ENCODE measurements at places on chromosomes 3 and 15.
A peak's percentile ranks its signal among the peaks of the same experiment; 100 is the strongest.

GRCh38 chr3:107794664-107795443 is 272.1 kb downstream of the BBX start:
- DNase-seq = no peak

DNA sequence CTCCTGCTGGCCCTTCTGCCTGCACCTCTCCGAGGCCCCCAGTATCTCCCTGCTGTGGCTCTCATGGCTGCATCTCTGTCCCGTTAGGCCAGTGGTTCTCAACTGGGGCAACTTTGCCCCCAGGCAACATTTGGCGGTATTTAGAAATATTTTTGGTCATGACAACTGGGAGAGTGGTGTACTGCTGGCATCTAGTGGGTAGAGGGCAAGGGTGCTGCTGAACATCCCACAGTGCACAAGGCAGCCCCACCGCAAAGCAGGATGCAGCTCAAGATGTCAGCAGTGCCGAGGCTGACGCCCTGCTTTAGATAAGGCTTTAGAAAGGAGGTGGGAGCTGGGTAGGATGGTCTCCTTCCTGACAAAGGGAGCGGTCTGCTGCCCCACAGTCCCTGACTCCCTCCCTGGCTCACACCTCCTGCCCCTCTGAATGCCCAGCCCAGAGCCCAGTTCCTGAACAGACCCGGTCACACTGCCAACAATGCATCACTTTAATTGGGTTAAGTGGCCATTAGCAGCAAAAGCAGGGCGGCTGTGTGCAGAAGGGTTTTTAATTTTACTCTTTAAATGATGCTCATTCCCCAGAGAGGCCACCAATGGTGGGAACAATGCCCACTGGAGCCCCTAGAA is 68.8 kb upstream of the TMEM115 start:
- no peak for DNase-seq

- DNase-seq = no peak
Measured at GRCh38 chr15:52800828-52801747, 11.0 kb upstream of the ONECUT1 start.

- no peak for DNase-seq
Measured at GRCh38 chr3:177284383-177284881, 87.2 kb upstream of the TBL1XR1 start.

DNA sequence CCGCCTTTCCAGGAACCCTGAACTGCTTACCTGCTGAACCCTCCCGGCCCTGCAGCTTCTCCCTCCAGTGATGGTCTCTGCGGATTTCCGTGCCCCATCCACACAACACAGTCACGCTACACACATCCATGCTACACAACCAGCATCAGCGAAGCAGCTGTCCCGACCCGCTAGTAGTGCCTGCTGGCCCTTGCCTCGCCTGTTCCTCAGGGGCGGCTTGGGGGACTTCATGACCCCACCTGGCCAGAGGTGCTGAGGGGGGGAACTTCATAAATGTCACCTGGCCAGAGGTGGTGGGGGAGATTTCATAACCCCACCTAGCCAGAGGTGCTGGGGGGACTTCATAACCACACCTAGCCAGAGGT is 530 bp upstream of the TUBGCP5 start:
- no peak for DNase-seq

DNA sequence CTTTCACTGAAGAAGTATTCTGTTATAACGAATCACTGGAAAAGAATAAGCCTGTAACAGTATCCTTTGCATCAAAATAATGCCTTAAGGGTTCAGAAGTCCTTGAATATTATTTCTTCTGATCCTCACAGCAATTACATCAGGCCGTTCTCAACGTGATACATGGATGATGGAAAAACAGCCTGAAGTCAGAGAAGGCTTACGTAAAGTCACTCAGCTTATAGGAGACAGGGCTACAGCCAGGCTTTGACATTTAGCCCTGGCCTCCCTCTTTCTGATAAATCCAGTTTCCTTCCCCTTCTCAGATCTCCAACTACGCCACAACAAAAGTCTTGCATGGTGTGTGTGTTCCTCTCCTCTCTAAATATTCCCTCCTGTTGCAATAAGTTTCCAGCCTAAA is 131.9 kb downstream of the ANO10 start:
- no peak for DNase-seq

DNA sequence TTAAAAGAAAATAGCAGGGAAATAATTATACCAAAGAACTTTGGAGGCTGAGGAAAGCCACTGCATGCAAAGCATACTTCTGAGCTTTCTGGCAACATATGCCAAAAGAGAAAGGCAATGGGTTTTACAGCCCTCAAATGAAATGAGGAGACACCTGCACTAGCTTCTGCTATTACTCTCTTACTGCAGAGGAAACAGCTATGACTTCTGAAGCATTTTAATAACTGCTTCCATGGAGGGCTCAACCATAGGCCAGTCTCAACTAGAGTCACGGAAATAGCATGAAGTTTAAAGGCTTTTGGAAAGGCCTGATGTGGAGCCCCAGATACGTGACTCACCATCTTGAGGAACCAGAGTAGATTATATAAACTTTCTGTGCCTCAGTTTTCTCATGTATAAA is 114.8 kb downstream of the OXNAD1 start:
- DNase-seq = no peak

GRCh38 chr3:62798000-62798399 is 77.2 kb downstream of the CADPS start:
- no peak for DNase-seq

- DNase-seq = no peak
Measured at GRCh38 chr3:71228156-71228866, 355.2 kb downstream of the FOXP1 start.

DNA sequence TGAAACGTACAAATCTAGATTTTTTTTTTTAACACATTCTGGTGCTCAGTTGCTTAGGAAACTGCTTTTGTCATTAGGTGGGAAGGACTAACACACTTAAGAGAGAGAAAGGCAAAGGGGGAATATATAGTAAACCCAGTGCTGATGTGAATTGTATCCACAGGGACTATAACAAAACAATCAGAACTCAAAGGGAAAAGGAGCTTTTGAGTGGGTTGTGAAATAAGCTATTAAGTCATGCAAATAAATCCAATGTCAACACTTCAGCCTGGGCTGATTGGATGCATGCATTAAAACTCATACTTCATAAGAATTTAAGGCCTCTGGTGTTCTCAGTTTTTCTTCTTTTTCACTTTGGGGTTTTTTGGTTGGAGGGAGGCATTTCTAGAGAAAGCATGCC is 628.9 kb downstream of the FHIT start:
- DNase-seq = peak; percentile 2

- no peak for DNase-seq
Measured at GRCh38 chr3:50181985-50182384, 9.4 kb upstream of the GNAT1 start.

- no peak for DNase-seq
Measured at GRCh38 chr3:50506169-50506568, 2.7 kb upstream of the CACNA2D2 start.

- DNase-seq = peak; percentile 46
Measured at GRCh38 chr3:177447938-177448337, 250.7 kb upstream of the TBL1XR1 start.

- no peak for DNase-seq
Measured at GRCh38 chr3:156598413-156598812, 43.5 kb upstream of the SSR3 start.

GRCh38 chr3:4850211-4850927 is 128.9 kb upstream of the BHLHE40 start:
- DNase-seq = no peak

DNA sequence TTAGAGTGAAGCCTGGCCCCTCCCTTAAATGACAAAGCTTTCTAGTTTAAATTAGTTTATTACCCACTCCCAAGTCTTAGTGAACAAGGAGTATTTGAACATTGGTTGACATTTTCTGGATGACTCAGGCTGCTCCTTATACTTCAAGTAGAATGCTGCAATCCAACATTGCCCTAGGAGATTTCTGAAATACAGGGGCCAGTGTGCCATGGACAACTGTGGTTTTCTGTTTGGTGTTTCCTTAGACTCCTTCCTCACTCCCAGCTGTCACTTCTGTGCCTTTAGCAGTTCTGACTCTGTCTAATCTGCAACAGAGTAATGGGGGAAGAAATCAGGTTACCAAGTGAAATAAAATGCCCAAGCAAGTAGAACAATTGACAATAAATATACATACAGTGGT is 116.1 kb upstream of the P2RY1 start:
- no peak for DNase-seq

DNA sequence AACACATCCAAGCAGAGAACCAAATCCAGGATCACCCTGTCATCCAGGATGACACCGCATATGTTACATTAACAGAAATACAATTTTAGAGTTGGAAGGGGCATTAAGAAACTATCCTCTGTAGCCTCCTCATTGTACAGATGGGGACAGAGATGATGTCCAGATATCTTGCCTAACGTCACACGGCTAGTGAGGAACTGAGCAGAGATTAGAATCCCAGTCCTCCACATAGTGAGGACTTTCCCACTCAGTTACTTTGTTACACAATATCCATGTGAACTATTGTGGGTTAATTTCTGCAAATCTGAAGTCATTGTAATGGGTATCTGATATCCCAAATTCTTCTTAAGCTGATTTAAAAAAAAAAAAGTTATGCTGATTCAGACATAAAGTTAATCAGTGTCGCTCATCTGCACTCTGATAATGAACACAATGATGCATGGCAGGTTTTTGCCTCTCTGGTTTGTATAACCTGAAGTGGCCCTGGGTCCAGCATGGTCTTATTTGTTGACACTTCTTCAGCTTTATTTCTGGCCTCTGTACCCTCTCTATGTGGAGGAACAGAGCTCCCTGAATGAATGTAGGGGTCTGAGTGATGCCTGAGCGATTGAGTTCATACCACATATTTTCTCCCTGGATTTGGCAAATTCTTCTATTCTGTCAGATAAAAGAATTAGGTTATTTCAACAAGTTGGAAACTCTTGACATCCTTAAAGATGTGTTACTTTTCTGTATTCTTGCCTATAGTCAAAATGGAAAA is 76.0 kb upstream of the LIMD1 start:
- no peak for DNase-seq

GRCh38 chr15:39213385-39213840 is 367.5 kb upstream of the THBS1 start:
- no peak for DNase-seq

GRCh38 chr3:126350502-126351085 is 6.6 kb downstream of the KLF15 start:
- DNase-seq = no peak

DNA sequence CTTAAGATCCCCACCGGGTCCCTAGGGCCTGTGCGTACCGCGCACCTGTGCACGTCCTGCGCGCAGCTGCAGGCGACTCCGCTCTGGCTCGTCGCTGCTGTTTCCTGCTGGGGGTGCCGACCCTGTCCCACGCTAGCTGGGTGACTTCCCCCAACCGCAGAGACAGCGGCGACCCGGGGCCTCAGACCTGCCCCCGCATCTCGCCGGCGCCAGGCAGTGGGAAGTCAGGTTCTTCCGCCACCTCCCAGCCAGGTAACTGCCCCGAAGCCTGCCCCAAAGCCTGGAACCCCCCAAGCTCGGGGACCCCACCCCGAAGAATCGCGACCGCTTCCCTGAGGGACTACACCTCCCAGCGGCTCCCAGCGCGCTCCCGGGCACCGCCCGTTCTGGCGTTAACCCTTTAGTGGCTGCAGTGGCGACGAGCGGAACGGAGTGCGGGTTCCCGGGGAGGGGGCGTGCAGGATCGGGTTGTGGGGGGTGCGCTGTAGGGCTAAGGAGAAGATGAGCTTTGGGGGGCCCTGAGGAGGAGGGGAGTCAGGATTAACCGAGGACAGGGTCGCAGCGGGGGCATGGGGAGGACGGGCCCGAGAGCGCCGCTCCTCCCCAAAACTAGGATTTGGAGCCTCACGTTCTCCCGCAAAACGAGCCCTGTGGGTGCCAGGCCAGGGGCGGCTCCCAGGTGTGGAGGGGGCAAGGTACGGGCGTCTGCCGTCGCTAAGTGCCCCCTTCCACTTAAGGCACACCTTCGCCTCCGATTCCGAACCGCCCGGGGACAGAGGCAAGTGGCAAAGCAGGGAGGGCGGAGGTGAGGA is 589 bp downstream of the NEIL1 start:
- no peak for DNase-seq

- DNase-seq = no peak
Measured at GRCh38 chr3:179432021-179432420, 19.2 kb downstream of the GNB4 start.

DNA sequence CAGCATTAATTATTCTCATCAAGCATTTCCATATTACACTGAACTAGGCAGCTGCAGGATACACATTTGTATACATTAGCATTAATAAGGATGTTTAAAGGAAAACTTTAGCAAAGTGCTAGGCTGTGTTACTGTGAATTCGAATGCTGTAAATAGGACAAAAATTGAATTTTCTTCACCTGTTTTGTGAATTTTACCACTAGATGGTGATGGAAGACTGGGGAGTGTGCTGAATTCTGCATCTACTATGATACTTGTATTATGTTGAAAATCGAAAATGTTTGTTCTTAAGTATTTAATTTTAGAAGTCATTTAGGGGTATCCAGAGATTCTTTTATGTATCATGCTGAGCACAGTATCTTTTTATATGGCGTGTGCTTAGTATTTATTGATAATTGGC is 12.3 kb upstream of the P2RY14 start:
- no peak for DNase-seq

GRCh38 chr3:4821975-4822374 is 157.3 kb upstream of the BHLHE40 start:
- DNase-seq = no peak

DNA sequence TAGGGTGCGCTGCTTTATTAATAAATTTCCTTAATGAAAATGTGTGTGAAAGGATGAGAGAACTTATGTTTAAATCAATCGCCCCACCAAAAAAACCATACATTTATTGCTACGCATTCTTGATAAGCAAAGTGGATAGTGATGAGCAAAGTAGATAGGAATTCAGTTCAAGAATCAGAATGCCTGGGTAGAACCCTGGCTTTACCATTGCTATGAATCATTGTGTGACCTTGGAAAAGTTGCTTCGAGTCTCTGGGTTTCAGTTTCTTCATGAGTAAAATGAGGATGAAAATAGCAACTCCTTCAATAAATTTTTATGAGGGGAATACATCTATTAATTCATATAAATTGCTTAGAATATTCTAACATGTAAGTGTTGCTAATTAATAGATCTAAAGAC is 2.6 kb upstream of the ALCAM start:
- no peak for DNase-seq

DNA sequence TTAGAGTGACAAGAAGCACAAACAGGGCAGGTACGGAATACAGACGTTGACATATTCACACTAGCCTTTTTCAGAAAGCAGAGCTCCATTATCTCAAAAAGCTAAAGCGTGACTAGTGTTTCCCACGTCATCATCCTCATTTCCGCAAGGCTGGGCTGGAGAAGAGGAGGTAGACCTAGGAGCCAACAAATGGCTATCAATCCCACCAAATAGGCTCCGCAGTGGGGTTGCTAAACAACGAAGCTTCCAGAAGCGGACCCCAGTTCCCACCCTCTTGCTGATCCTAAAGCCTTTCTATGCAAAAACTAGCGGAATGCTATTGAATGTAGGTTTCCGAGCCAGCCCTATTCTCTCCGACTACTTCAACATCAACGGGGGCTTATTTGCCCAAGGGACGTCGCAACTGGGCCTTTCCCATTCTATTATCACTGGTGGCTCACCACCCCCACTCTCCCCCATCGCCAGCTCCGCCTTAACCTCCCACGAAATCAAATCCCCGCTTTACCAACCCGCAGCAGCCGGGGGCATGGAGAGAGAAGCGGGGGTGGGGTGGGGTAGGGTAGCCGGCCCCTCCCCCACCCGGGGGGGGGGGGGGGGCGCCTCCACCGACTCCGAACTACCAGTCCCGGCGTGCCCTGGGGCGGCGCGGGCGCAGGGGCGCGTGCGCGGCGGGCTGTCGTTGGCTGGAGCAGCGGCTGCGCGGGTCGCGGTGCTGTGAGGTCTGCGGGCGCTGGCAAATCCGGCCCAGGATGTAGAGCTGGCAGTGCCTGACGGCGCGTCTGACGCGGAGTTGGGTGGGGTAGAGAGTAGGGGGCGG is at the start of gene MORF4L1:
MORF4L1 (plus strand) TSS at position 736 of the 817 bp plus-strand sequence. CDS start 128 bp downstream, outside the sequence.
- peak; percentile 74 for DNase-seq

All from DMS153 (cell line).